ENCODE measurements at places on chromosomes 4 and X.

DNA sequence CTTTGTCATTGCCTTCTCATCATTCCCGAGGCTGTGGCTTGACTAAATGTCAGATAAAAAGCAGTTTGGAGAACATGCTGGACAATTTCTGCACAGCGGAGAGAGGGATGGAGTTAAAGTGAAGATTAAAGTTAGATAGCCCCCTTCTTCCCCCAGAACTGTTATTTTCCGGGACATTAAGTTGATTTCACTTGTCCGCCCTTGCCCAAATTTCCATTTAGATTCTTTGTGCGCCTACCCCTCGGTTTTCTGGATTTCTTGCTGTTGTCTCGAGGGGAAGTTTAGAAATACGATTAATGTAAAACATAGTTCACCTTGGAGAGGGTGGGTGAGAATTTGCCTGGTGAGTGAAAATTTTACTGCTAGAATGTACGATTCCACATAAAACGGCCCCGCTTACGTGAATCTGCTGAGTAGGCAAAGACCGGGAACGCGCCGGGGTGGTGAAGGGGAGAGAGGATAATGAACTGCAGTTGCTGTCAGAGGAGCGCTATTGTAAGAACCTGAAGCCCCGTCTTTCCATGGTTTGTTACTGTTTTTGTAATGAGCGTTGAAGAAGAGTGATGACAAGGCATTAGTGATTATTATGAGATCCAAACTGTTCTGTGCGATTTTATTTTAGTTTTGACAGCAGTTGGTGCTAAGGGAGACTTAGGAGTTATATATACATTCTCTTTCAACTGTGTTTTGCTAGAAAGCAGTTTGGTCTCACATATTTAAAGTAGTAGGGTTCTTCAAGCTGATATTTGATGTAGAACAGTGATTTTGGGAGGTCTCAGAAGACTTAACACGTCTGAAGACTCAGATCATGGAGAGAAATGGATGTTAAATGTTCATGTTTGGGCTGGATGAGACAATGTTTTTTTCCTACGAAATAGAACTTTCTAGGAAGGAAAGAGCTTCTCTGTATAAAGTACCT is 73.0 kb downstream of the AFF1 start:
- DNase-seq: peak; percentile 24

DNA sequence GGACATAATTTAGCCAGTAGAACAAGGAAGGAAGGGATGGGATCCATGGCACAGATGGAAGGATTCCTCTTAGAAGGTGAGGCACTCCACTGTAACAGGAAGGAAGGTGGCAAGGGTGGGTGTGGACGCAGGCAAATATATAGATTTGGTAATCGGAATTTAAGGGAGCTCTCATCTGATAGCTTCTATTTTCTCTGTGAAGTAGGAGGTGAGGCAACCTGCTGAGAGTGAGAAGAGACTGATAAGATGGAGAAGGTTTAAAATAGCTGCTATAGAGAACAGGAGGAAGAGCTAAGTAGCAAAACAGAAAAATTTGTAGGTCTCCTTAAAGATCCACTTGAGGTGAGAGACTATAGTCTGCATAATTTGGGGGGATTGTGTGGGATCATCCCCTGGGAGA is 61.8 kb upstream of the BRS3 start:
- DNase-seq: no peak

- DNase-seq: no peak
These were observed 24.6 kb upstream of the GPR50 start for GRCh38 chrX:151151665-151152267.

- no peak for DNase-seq
These were observed 364.8 kb downstream of the SMARCA1 start for GRCh38 chrX:129158505-129158904.

DNA sequence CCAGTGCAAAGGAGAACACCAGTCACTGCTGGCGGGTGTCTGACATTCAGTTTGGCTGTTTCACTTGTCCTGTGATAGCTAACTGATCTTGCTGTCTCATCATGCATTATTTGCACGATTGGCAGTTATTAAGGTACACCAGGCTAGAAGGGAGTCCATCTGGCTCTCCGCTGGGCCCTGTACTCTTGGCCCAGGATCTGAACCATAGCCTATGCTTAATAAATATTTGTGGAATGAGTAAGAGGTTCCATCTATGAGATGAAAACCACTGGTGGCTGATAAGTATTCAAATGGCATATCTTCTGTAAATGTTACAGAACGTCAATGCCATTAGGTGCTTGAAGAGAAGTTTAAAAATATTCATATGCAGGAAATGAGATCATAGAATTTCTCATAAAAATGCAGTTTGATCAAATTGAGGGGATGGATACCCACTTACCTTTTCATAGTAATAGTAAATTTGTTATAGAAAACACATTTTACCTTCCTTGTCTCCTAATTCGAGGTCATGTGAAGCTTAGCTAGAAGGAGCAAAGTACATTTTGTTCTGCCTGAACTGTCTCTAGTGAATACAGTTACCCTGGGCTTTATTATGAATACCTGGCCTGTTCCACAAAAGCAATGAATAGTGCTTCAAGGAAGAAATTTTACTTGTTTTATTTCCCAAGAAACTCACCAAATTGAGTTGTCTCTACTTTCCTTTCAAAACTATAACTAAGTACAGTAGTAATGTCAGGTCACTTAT is 213.5 kb downstream of the CBR4 start:
- no peak for DNase-seq

DNA sequence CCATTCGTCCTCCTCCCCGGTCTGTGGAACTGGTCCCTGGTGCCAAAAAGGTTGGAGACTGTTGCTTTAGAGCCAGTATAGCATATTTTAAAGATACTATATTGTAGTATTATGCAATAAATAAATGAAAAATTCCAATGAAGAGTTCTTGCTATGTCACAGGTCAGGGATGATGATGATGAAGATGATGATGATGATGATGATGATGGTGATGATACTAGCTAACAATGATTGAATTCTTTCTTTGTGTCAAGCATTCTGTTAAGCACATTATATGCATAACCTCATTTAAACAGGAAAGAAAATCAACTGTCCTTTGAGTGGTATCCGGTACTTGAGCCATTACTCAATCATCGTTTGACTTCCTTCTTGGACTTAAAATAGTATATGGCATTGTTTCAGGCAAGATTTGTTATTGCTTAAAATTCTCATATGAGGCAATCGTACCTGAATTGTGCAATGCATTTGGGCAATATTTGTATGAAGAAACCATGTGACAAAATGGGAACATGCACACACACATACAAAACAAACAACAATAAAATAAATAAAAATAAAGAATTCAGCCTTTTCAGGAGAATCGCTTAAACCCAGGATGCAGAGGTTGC is 22.8 kb upstream of the TLR2 start:
- DNase-seq: no peak

DNA sequence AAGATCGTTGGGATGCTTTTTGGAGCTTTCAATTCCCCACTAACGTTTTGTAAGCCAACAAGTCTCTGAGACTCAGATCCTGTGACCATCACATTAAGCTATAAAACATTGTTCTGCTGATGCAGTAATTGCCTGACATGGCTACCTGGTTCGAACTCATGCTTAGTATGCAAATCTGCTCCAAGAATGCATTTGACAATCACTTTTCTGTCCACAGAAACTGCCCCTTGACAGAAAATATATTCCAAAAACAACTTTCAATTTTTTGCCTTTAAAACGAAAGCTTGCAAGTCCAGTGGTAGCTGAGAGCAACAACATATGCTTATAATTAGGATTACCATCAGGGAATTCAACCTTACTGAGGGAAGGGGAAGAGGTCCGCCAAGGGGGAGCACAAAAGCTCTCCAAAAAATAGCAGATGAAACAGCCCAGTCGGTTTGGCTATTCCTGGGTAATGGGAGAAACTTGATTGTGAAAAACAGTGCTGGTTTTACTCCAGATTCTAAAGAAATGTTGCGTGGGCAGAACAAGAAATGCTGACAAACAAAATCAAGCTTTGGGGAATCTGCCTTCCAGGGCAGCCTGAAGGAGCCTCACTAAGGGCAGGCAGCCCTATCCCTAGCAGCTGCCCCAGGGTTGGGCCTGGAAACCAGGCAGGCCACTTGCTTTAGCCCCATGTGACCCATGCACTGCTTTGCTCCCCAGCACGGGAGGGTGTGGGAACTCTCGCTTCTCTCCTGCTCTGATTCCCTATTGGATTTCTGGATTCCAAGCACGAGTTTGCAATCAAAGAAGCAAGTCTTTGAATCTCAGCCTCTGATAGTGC is 160.7 kb upstream of the LDB2 start:
- DNase-seq: no peak

DNA sequence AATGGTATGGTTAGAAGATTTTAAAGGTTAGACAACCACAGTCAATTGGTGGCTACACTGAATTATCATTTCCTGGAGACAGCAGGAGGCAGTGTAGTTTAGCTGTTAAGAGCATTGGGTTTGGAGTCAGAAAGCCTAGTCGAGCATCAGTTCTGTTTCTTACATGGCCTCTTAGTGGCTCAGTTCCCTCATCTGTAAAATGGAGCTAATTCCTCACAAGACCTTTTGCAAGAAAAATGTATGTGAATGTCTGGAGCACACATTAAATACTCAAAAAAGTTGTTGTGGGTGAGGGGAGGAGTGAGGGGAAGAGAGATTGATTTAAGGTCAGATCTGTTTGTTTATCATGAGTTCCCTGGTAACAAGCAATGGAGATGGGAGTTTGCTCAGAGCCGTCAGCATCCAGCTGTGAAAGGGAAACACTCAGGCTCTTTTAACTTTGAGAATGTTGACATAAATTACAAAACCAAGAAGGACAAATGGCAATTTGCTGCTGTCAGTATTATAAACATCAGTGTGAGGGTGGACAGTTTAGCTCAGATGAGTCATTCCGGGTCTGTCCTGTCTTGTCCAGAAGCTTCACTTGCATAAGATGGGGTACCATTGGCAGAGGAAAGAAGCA is 98.2 kb upstream of the PGRMC2 start:
- no peak for DNase-seq

GRCh38 chr4:158809611-158810486 is 41.0 kb downstream of the FNIP2 start:
- no peak for DNase-seq

DNA sequence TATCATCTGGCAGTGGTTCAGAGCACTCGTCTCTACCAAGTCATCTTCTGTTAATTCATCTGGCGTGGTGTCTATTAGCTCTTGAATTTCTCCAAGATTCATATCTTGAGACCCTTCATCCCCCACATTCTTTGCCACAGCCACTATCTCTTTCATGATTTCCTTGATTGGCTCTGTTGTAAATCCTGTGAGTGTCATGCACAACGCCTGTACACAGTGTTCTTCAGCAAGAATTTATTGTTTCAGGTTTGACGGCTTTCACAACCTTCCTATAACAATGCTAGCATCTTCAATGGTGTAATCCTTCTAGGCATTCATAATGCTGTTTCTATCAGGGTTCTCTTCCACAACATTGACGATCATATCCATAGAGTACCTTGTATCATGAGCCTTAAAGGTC is 30.9 kb downstream of the MGST2 start:
- no peak for DNase-seq

- no peak for DNase-seq
These were observed 952.7 kb upstream of the SLIT2 start for GRCh38 chr4:19298998-19299397.

DNA sequence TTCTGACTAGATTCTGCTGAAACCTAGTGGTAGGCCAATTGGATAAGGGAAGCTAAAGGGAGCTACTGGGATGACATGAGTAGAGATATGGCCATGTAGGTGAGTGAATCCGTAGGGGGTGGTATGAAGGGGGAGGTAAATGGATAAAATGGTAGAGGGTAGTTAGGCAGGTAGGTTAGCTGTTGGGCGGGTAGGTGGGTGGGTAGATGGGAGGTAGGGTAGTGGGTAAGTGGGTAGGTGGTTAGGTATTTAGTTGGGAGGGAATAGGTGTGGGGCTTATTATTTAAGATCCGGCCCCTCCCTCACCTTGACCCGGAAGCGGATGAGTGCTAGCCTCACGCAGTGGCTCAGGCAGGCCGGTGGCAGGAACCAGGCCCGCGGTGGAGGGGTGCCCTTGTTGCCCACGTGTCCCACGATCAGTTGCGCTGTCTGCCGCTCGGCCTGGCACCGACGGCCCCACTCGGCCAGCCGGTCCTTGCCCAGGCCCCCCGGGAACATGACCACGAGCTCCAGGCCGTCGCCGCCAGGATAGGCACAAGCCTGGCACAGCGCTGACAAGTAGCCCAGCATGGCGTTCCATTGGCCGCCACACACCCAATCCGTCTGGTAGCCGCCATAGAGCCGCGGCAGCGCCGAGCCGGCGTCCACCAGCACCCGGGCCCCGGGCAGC is 725 bp downstream of the FAM120C start:
- peak; percentile 71 for DNase-seq

GRCh38 chr4:24956763-24957162 is 43.9 kb upstream of the CCDC149 start:
- DNase-seq: no peak

DNA sequence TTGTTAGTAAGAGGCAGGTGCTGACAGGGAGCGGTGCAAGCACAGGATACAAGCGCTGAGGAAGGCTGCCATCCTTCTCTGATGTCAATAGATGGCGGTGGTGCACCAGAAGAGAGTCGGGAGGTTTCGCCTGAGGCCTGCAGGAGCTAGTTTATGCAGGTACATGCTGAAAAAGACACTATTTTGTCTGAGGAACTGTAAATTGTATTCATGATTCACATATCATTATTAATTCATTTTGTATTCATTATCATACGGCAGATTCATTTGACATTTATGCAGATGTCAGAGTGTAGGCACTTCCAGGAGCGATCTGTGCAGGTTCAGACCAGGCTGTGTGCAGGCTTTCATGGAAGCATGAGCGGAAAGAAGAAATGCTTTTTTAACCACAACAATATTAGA is 824.0 kb downstream of the STIM2 start:
- DNase-seq: no peak

- DNase-seq: no peak
These were observed 793.9 kb downstream of the ADGRL3 start for GRCh38 chr4:61994036-61994435.

- DNase-seq: no peak
These were observed 364.1 kb downstream of the FSTL5 start for GRCh38 chr4:161799710-161800109.

GRCh38 chr4:177826973-177827372 is 384.7 kb upstream of the AGA start:
- no peak for DNase-seq

GRCh38 chr4:148376151-148376550 is 66.1 kb downstream of the NR3C2 start:
- DNase-seq: no peak

GRCh38 chr4:173337463-173337862 is 3.3 kb upstream of the HMGB2 start:
- no peak for DNase-seq

- DNase-seq: no peak
These were observed 907 bp upstream of the ATP10D start for GRCh38 chr4:47484168-47484567.
